ENCODE measurements at places on chromosomes 5 and 9.

- no peak for DNase-seq
Measured at GRCh38 chr5:138334867-138335447, 3.1 kb upstream of the FAM53C start.

DNA sequence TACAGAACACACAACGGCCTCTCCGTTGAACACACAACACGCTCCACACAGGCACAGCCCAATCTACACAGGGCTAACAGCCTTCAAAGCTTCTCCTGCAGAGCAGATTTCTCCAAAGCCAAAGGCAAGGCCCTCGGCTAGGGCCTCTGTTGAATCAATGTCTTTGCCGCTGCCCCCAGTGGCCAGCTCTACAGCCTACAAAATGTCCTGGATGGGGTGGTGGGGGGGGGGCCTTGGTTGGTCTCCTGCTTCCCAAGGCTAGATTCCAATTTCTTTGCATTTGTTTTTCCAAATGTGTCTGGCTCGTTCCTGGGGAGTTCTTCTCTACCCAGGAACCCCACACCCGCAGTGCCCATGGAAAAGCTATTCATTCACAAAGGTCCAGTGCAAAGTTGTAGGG is 167.2 kb downstream of the PAX5 start:
- DNase-seq, result no peak

DNA sequence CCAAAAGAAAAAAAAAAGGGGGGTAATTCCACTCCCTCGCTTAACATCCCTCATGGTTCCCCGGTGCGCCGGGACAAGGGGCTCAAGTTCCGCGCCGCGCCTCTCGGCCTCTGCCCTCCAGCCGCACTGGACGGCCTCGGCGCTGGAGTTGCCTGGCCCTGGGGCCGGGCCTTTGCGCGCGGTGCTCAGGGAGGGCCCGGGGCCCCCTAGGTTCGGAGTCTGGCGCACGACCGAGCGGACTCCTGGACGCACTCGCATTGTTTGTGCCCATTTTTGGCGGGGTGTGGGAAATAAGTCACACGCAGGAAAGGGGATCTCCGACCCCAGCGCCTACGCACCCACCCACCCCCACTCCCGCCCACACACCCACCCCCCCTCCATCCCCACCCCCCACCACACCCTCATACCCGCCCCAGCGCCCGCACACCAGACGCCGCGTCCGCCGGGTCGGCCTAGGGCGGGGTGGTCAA is 381 bp downstream of the MED22 start:
- DNase-seq, result no peak

- DNase-seq, result no peak
Measured at GRCh38 chr5:128237546-128237945, 154.0 kb downstream of the SLC12A2 start.

- no peak for DNase-seq
Measured at GRCh38 chr5:181200816-181201215, 4.2 kb downstream of the TRIM7 start.

DNA sequence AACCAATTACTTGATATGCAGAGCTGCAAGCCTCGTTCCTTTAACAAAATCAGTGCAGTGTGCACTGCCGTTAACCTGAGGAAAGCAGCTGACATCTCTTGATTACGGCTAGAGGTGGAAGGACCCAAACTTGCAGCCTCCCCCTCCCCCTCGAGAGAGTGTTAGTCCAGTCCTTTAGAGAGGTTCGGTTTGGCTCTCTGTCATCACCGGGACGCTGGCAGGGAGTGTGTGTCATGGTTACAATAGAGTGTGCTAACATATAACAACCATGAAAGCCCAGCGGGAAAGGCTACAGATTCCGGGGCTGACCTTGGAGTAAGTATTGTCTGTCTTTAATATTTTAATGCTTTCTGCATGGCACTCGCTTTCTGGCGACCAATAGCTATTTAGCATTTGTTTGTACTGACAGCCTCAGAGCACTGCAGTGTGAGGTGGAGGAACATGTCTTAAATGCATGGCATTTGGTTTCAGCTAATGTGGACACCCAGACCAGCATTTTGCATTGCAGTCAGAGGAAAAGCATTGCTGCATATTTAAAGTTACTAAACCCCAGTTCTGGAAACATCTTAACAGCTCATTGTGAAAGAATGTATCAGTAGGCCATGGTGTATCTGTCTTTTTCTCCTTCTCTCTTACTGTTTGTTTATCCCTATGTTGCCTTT is 237.5 kb downstream of the CD180 start:
- no peak for DNase-seq

DNA sequence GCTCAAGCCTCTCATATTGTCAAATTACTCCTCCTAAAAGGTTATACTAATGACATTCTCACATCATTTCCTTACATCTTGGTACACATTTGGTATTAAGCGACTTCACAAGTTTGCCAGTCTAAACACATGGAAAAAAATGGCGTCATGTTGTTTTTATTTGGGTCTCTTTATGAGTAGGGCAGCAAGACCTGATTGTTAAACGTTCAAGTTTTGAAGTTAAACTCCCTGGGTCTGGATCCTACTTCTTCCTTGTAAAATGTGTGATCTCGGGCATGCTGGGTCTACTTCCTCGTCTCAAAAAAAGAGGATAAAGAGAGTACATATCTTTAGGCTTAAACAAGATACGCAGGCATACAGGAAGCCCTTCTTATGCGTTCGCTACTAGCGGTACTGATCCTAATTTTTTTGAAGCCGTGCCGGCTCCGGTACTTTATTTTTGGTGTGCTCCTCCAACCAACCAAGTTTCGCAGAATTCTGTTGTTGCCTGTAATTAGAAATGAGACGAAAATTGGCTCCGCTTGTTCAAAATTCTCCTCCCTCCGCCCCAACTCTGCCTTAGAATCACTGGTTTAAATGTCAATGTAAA is 596 bp upstream of the CDC37L1 start:
- no peak for DNase-seq

GRCh38 chr9:136409557-136410455 is 608 bp downstream of the ENTR1 start:
- no peak for DNase-seq

- no peak for DNase-seq
Measured at GRCh38 chr9:121197132-121197531, 4.5 kb downstream of the RAB14 start.

DNA sequence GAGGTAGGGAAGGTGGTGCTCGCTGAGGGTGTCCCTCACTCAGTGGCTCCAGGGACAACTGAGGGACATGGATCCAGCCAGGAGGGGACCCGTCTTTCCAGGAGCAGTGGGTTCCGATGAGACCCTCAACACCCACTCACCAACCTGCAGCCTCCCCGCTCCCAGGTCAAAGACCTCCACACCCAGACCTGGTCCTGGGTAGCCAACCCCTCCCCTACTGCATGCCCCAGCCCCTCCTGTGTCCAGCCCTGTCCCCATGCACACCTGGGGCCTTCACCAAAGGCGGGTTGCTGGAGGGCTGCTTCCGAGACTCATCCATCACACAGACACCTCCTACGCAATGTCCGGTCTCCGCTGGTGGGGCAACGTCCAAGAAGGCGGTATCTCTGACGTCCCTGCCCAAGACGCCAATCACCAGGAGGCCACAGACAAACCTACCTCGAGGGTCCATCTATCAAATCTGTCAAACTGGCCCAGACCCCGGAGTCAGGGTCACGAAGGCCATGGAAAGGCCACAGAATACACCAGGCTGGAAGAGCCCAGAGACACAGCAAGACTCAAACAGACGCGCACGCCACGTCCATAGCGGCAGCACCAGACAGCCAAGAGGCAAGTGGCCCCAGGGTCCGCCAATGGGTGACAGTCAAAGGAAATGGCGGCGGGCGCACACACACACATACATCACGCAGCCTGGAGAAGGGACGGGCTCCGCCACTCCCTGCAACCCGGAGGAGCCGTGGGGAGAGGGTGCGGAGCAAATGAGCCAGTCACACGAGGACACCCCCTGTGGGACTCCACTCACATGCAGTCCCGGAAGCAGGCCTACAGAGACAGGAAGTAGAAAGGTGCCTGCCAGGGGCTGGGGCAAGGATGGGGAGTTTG is 10.8 kb downstream of the NACC2 start:
- DNase-seq, result no peak

DNA sequence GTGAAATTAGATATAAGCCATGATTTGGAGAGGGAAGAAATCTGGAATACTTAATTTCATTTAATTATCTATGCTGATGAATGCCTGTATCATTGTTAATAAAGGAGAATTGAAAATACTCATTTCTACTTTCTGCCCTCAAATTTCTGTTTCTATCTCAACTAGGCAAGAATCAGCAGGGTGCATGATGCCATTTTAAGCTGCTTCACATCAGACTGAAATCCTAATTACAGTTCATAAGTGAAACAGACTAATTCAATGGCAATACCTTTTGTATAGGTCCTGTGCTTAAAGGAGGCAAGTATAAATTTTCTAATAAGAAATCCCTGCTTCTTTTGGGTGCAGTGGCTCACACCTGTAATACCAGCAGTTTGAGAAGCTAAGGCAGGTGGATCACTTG is 22.3 kb upstream of the TAL2 start:
- no peak for DNase-seq

All from stimulated activated CD4-positive, alpha-beta T cell treated with anti-CD3 and anti-CD28 coated beads, Interleukin-12 subunit alpha, Interleukin-12 subunit beta, amount 100 ng/mL, for 48 hours (primary cell).